ENCODE measurements at places on chromosomes 13 and 19. TPM values are rescaled to one million over a fixed set of nuclear protein-coding genes. Genes with fewer than 3 reads are reported as not detected.

ZNF284 gene
- 2.7 TPM for total RNA-seq

ZNF83 gene
- 28.0 TPM for total RNA-seq

KASH5 gene
- total RNA-seq, result 0.31 TPM

SYNE4 gene
- 1.2 TPM for total RNA-seq

NAXD gene
- total RNA-seq, result 19.9 TPM

HTR2A gene
- not detected for total RNA-seq

C1QTNF9 gene
- not detected for total RNA-seq

DNA sequence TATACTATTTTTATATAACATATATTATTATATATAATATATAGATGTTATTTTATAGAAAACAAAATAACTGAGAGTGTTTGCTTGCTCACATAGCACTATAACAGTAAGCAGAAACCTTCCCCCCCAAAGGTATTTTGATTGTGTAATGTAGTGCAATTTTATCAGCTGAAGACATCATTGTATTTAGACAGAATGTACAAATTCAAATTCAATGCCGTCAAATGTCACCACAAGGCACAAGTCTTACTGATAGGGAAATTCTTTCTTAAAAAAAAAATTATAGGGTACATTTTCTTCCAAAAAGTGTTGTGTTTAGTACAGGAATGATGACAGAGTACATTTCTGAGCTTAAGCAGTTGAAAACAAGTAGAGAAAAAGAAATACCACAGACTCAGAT, 1147.1 kb upstream of the SPRY2 start:
- H3K27ac ChIP-seq, result no peak overlapping the region
- H3K4me3 ChIP-seq, result no peak overlapping the region

DNA sequence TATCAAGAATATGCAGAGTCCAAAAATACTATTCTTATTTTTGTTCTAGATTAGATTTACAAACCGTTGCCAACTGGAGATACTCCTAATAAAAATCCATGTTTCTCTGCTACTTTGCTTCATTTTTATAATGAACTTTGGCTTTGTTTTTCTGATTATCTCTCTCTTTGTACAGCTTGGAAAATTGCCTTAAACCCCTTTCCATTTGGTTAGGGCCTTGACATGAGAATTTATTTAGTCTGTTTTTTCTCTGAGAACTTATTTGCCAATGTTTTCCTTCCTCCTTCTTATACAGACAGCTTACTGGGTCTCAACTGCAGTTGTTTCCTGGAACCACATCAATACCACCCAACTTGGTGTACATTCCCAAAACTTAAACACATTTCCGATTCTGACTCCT, 555.4 kb downstream of the SLITRK6 start:
- DNase-seq, result no peak
- no peaks in the 10 kb centered on the region for H3K4me1 ChIP-seq
- no peaks in the 10 kb centered on the region for H3K27me3 ChIP-seq
- no peak overlapping the region for H3K4me3 ChIP-seq
- H3K36me3 ChIP-seq, result no peaks in the 10 kb centered on the region
- H3K27ac ChIP-seq, result no peak overlapping the region
